IPS DF 19.7 (cell line): ENCODE measurements at places on chromosomes 2 and 18.

DNA sequence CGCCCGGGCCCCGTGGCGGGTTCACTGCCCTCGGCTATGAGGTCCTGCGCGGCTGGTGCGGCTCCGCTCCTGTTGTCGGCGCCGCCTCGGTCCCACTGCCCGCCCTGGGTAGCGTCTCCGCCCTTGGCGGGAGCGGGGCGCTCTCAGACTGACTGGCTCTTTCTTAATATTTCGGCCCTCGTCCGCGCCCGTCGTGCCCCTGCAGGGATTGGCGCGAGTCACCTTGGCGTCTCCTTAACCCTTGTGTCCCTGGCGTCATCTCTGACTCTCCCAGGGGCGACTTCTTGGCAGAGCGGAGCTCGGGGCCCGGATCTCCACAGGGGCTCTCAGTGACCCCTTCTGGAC lies 1.3 kb downstream of the PTMA start:
- no peak for DNase-seq

- no peak for DNase-seq
These were observed 106.9 kb downstream of the HDAC4 start for GRCh38 chr2:239293775-239294430.

DNA sequence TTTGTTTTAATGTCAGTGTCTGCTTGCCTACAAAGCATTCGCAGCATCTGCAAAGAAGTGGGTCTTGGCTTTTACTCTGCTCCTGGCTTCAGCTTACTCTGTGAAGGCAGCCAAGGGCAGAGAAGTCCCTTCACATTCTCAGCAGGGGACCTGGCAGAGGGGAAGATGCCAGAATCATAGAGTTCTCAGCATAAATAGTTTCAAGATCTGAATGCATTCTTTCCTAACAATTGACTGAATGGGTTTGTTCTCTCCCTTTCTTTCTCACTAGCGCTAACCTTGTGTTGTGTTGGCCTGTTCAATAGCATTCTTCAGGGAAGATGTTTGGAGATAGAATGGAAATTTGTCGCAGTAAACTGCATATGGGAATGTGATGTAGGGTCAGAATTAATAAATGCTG lies 106.9 kb downstream of the FARSB start:
- peak; percentile 40 for DNase-seq

- DNase-seq = no peak
These were observed 242.5 kb downstream of the EXOC6B start for GRCh38 chr2:72583376-72583775.

- no peak for DNase-seq
These were observed 1.8 kb downstream of the ACVR1 start for GRCh38 chr2:157874348-157874747.

DNA sequence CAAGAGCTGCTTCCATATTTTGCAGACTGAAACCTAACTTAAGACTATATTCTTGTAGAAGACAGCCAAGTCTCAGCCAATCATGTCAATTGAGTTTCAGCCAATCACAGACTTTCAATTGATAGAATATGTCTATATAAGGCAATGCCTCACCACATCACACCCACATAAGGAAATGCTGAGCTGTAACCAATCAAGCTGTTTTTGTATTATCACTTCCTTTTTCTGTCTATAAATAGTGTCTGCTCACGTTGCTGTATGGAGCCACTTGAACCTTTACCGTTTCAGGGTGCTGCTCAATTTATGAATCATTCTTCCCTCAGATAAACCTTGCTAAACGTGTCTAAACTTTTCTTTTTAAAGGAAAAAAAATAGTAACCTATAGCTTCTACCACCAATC lies 1554.4 kb upstream of the LRRTM1 start:
- no peak for DNase-seq
